Activated CD4-positive, CD25-positive, alpha-beta regulatory T cell (primary cell): ENCODE measurements at places on chromosomes 4 and X.

- no peak for DNase-seq
These were observed 518.3 kb upstream of the AGA start for GRCh38 chr4:177960566-177960965.

DNA sequence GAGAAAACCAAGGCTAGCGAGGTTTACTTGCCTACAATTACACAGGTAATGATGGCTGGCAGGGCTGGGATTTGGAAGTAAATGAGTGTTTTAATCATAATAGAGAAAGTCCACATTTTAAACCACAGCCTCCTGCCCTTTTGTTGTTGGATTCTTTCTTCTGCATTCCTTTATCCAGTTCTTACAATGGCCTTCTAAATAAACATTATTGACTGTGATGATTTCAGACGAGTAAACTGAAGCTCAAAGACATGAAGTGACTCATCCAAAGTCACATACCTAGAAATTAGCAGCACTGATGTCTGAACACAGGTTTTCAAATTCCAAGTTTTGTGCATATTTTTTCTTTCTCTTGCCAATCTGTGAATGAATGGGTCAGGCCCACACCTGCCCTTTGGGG is 51.2 kb upstream of the C1QTNF7 start:
- DNase-seq: no peak

- no peak for DNase-seq
These were observed 88.4 kb upstream of the NKX1-1 start for GRCh38 chr4:1494416-1495315.

GRCh38 chrX:13309631-13310030 is 10.2 kb downstream of the ATXN3L start:
- no peak for DNase-seq

GRCh38 chrX:17596546-17597205 is 140.6 kb upstream of the SCML1 start:
- no peak for DNase-seq

DNA sequence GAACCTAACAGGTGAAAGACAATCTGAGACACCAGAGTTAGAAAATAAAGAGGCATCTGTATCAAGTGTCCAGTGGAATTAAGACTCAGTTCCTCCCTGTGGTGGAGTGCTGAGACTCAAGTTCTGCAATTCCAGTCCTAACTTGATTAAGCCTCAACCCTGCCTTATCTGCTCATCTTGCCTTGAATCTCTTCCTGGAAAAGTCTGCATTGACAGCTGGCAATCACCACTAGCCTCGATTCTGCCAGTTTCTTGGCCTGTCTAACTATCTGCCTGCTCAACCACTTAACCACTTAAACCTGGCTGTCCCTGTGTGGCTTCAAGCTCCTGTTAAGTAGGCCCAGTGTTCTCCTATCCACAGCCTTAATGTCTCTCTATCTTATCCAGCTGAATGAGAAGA is 22.4 kb upstream of the NEIL3 start:
- DNase-seq: no peak

DNA sequence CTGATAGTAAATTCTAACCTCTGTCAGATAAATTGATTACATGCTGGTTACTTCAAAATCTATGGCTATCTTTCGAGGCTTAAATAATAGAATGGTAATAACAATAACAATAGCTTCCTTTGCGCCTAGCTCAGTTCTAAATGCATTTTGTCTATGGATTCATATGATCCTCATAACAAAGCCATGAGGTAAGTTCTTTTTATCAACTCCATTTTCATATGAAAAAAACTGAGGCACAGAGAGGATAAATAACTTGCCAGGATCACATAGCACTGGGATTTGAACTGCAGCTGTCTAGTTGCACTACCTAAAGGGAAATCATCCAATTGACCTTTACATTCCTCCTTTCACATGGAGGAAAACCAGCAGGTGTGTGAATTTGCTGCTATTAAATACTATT is 108.6 kb upstream of the ARX start:
- DNase-seq: no peak

GRCh38 chr4:136400829-136401228 is 1131.5 kb downstream of the PCDH18 start:
- DNase-seq: no peak

GRCh38 chr4:72375073-72375736 is 193.8 kb downstream of the ADAMTS3 start:
- DNase-seq: no peak

GRCh38 chrX:28058901-28059300 is 77.7 kb upstream of the DCAF8L1 start:
- DNase-seq: no peak

GRCh38 chr4:6189511-6189910 is 10.8 kb downstream of the JAKMIP1 start:
- DNase-seq: no peak

GRCh38 chr4:105392858-105393257 is 81.0 kb downstream of the PPA2 start:
- no peak for DNase-seq

DNA sequence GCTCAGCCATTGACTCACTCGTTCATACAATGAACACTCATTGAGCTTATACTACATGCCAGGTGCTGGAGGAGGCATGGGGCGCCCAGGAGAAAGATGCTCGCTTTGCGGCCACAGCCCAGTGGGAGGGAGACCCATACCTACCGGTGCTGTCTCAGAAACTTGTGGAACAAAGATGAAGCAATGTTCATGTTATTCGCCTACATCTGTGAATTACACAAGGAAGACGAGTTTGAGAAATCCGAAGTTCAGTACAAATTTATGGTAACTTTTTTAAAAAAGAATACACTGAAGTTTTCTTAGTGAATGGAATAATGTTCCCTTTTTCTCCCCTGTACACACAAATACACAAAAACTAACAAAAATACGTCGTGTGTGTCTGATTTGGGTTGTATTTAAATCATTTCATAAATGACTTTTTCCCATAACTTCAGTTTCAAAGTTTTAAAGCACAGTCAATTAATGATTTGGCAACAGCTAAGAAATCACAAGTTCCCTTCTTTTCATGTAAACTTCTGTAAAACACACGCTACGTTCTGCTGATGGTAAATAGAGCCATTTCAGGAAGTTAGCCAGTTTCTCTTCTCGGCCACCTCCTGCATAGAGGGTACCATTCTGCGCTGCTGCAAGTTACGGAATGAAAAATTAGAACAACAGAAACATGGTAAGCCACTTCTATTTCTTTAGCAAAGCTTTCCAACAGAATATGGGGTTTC is at the start of gene TLR8:
Gene TLR8 (plus strand): TSS at position 575 of the 716 bp plus-strand sequence. CDS start 87 bp downstream, at position 662.
- DNase-seq: no peak

- DNase-seq: no peak
These were observed 46.9 kb downstream of the ACOX3 start for GRCh38 chr4:8393593-8394038.

GRCh38 chrX:7444967-7445366 is 297.0 kb upstream of the PUDP start:
- DNase-seq: no peak

DNA sequence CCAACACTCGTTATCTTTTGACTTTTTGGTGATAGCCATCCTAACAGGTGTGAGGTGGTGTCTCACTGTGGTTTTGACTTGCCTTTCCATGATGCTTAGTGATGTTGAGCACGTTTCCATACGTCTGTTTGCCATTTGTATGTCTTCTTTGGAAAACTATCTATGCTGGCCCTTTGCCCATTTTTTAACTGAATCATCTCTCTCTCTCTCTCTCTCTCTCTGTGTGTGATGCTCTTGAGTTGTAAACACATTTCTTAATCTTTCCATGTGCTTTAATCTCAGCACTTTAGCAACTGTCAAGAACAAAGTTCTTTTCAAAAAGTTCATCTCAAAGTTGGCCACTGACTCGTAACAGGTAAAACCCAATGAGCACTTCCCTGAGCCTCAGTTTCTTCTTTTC is 10.5 kb downstream of the SORBS2 start:
- DNase-seq: no peak

- peak; percentile 15 for DNase-seq
These were observed 1.2 kb downstream of the MSN start for GRCh38 chrX:65668377-65669310.

DNA sequence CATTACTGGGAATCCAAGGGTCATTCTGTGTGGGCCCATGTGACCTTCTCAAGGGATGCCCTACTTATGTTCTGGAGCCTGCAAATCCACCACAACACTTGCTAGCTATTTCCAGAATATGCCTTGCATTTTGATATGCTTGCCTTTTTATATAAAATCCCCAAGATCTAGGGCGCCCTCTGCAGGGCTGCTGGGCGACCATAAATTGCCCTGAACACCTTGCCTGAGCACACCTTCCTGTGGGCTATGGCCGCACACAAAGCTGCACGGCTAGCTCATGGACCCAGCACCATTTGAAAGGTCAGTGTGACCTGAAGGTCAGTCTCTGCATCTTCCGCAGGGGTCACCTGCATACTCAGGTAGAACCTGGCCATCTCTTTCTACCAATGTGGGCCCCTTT is 311.7 kb downstream of the NLGN4X start:
- DNase-seq: no peak

- DNase-seq: no peak
These were observed 2.0 kb downstream of the DIPK2B start for GRCh38 chrX:45198706-45199105.

DNA sequence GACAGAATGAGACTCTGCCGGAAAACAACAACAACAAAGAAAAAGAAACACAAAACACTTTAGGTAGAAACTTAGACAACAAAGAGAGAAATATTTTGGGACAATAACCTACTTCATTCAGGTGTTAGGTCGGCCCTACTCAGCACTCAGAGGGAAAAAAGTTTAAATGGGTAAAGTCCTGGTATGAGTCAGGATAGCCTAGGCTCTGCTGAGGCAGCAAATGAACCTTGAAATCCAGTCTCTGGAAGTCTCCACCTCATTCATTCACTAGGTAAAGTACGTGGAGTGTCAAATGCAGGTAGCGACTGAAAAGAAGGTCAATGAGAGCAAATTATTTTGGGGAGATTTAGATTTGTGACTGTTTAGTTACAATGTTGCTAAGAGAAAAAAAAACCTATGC is 127.4 kb downstream of the FHDC1 start:
- no peak for DNase-seq
